ENCODE measurements at places on chromosomes 11 and 22.
A peak's percentile ranks its signal among the peaks of the same experiment; 100 is the strongest.

- DNase-seq = no peak
These were observed 12.6 kb upstream of the DBX1 start for GRCh38 chr11:20172721-20173447.

- no peak for DNase-seq
These were observed 1306.0 kb downstream of the TBC1D22A start for GRCh38 chr22:48068323-48068885.

DNA sequence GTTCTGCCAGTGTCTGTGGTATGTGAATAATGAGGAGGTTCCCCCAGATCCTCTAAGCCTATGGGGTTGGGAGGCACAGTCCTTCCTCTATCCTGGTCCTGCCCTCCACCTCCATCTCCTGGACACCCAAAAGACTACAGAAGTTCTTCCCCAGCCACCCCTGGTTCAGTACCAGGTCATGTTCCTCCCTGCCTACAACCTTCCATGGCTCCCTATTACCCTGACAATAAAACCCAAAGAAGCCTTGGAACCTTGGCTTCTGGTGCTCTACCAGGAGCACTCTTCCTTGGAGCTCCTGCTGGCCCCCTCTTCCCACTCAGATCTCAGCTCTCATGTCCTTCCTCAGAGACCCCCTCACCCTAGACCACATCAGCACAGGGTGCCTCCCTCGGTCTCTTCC lies 12.9 kb downstream of the TRPM5 start:
- no peak for DNase-seq

DNA sequence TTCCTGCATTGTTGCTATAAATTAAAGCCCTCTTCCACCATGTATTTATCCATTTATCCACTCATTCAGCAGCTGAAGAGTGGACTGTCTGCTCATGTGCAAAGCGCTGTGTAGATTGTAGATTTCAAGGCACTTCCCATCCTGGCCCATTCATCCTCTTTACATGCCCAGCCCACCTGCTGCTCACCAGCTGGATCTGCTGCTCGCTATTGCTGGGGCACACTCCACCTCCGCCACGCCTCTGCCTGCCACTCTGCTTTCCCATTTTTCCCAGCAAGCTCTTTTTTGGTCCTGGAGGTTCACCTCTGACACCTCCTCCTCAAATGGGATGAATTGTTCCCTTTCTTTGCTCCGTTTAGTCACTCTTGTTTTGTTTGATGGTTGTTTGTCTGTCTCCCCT lies 48.3 kb downstream of the CEP164 start:
- no peak for DNase-seq

DNA sequence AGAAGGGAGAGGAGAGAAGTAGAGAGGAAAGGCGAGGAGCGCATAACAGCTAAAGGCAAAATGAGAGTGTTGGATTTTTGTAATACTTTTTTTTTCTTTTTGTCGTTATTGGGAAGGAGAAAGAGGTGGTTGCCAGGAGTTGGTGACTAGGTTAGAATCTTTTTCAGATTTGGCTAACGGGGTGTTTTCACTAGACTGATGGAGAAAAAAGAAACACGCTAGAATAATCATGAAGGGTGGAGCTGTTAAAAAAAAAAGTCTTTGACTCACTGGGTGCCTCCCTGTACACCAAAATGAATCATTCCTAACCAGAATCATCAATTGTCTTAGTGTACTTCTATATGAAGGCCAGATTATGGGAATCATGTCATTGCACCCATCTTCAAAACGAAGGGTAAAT lies 12.7 kb downstream of the BLID start:
- DNase-seq = no peak

DNA sequence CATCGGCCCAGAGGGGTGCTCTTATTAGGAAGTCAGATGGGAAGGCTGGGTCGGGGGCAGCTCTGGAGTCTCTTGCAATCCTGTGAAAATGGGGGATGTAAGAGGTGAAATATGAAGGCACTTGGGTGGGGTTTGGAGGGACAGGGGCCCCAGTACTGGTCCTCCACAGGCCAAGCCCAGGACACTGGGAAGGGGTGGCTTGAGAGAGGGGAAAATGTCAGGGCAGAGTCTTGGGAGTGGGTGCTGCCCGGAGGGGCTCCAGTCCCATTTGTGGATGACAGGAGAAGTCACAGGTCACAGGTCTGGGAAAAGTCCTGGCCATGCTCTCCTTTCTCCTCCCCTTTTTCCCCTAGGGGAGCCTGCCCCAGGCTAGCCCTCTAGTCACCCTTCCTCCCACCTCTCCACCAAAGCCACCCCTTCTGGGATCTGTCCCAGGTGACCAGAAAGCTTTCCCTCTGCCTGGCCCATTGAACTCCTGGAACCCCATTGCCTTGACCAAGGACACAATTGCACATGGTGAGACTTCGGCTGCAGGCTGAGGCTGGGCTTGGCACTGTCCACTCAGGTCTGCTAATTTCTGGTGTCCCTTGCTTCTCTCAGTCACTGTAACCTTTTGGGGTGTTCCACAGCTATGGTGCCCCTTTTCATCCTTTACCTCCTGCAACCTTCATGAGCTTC lies 1465.0 kb downstream of the TBC1D22A start:
- DNase-seq = no peak

DNA sequence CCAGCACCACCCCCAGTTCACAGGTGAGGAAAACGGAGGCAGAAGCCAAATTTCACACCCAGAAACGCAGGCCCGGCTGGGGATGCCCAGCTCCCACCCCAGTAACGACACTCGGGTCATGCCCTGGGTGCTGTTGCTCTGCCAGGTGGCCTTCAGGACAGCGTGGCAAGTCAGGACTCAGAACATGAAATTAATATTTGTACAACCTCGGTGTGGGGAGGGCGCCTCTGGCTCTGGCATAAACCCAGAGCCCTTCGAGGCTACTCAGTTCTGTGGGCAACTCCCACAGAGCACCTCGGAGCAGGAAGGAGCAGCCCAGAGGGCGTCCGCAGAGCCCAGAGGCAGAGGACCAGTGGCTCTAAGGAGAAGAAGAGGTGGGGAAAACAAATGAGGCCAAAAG lies 71.6 kb downstream of the CELSR1 start:
- no peak for DNase-seq

GRCh38 chr11:6735306-6735705 lies 36.5 kb downstream of the OR2AG2 start:
- DNase-seq = no peak

GRCh38 chr11:120749395-120749794 lies 237.8 kb downstream of the GRIK4 start:
- no peak for DNase-seq

DNA sequence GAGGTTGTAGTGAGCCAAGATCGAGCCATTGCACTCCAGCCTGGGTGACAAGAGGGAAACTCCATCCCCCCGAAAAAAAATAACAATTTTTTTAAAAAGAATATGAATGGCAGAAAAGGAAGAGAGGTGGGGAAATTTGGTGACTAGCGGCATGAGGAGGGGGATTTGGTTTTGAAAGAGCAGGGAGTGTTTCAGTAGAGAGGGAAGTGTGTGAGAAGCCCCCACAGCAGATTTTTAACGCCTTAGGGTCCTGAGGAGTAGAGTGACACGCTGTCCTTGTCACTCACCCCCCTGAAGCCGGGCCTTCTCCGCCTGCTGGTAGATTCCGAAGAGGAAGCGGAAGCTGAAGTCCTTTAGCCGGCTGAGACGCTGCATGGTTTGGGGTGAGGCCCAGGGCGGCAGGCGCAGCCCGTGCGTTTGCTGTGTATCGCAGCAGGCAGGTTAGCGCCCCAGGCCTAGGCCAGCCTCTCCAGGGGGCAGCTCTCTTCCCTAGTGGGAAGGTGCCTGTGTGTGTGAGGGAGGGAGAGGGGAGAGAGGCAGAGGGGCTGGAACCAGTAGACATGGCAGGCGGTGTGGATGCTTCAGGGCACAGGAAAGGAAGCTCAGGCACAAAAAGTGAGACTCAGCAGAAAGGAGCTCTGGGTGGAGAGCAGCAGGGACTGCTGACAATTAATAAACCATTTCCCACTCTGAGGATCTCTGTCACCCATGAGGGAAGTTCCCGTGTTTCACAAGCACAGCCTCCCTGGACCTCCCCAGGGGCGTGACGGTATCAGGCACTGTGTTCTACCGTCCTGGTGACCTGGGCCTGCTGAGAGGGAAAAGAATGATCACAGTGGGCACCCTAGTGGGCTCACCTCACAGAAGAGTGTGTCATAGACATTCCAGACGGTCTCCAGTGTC lies 3.9 kb downstream of the ACP2 start:
- DNase-seq = no peak

GRCh38 chr11:20596205-20597153 lies 2.9 kb upstream of the SLC6A5 start:
- DNase-seq = no peak

DNA sequence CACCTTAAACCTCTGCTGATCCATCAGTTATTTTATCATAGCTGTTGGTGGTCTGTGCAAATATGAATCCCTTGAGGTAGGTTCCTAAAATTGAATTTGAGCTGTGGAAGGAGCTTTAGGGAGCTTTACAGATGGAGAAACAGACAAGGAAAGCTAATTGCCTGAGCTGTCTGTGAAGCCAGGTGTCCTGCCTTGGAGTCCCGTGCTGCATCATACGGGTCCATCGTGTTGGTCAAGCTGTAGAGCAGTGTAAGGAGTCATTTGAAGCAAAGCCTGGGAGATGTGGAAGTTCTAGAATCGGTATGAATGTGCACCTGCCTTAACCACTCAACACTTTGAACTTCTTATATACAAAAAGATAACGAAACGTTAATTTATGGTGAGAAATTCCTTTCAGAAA lies 1.0 kb downstream of the POLA2 start:
- no peak for DNase-seq

GRCh38 chr22:50529897-50530579 lies at the start of gene TYMP:
TYMP (minus strand) TSS chr22:50530012; CDS start chr22:50529709, 303 bp downstream.
- DNase-seq = peak; percentile 36

- DNase-seq = no peak
These were observed 24.4 kb downstream of the PPP2R1B start for GRCh38 chr11:111741751-111742150.

GRCh38 chr22:17836992-17837742 lies 62.9 kb upstream of the BID start:
- no peak for DNase-seq

DNA sequence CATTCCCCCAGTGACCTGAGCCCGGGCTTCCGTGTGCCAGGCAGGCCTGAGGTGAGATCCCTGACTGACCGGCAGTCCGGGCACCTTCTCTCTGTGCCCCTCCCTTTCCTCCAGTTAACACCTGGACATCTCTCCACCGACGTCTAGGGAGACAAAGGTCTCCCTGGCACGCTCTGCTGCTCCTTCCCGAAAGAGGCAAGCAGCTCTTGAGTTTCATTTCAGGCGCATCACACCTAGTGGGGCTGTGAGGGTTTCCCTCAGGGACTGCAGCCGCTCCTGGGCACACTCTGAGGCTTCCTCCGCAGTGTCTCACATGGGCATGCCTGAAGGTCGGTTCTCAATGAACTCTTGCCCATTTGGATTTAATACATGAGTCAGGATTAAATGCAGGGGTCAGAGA lies 322.7 kb downstream of the CTTN start:
- DNase-seq = no peak

DNA sequence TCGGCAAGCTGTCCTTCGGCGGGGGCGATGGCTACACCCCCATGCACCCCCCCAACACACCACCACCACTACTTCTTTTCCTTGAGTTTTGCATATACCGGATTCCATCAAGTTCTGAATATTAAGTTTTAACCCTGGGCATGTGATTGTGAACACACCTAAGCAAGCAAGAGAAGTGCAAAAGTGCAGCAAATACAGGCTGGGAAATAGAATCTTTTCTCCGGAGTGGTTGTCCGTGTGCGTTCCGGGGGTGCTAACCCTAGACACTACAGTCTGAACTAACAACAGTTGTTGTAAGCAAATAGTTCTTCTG lies 574 bp downstream of the PRSS23 start:
- no peak for DNase-seq

- no peak for DNase-seq
These were observed 882 bp upstream of the MAP4K2 start for GRCh38 chr11:64803846-64804345.

DNA sequence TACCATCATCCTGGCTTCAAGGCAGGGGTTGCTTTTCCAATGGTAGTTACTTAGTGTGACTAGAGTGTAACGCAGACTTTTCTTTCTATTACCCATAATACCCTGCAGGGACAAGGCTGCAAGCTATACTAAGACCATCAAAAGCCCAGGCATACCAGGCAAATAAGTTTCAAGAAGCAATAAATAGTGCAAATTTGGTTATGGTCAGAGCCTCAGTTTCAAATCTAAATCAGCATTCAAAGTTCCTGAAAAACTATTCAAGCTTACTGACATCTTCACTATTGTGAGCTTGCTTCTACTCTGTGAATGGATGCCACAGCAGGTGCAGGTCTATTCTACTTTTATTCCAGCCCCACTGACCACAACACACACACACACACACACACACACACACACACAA lies 2.5 kb upstream of the HBB start:
- DNase-seq = no peak

DNA sequence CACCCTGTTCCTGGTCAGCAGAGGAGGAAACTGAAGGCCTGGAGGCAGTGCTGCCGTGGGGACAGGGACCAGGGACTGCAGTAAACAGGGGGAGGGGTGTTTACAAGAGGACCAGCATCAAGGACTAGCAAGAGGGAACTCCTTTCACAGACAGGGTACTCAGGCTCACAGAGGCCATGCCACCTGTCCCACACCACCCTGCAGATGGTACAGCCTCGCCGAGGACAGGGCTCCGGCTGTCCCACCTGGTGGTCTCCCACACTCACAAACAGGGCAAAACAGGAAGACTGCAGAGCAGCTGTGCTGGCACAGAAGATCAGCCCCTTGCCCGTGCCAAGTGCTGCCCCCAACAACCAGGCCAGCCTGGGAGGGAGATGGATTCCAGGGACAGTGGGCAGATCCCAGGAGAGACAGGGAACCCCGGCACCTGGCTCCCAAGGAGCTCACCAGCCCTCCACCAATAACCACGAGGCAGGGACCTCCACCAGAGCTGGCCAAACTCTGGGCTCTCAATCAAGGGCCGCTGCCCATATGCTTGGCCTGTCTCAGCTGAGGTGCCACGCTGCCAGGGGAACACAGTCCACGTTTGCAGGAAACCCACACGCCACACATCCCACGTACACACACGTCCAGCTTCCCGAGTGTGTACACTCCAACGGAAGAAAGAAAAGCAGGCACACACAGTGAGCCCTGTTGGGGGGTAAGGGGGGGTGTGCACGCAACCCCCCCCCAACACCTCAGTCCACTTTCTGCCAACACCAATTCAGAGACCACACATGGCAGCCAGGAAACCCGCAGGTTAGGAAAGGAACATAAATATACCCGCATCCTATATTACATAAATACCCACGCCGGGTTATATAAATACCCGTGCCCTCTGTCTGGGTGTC lies 2.1 kb downstream of the CSNK1E start:
- no peak for DNase-seq

GRCh38 chr22:44336962-44337677 lies 24.4 kb upstream of the SHISAL1 start:
- no peak for DNase-seq

DNA sequence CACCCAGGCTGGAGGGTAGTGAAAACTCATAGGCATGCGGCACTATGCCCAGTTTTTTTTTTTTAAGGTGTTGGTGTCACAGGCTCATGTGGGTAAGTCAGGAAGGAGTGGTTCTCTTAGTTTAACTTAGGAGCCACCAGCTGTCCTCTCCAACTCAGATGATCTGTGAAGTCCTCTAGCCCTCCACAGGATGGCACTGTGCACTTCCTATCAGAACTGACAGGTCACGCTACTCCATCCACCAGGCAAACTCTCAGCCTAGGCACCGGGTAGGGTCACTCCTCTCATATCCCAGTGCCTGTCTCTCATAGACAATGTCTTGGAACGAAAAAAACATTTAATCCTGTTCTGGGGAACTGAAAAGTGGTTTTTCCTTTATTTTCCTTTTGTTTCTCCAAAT lies 16.5 kb downstream of the NAP1L4 start:
- DNase-seq = no peak

- DNase-seq = no peak
These were observed 1098.6 kb upstream of the CCDC90B start for GRCh38 chr11:84384731-84385130.

Data from stimulated activated CD8-positive, alpha-beta memory T cell treated with anti-CD3 and anti-CD28 coated beads, Interleukin-4, amount 100 ng/mL, for 4 hours (primary cell).